ENCODE measurements at places on chromosomes 16 and 17. TPM values are rescaled to one million over a fixed set of nuclear protein-coding genes. Genes with fewer than 3 reads are reported as not detected.

Gene PRSS27
- total RNA-seq = 1.4 TPM

Gene CCL8
- total RNA-seq = not detected

Gene IQCK
- 11.7 TPM for total RNA-seq

Gene MGAT5B
- 0.23 TPM for total RNA-seq

GRCh38 chr17:41906465-41907184, 12.1 kb downstream of the ACLY start:
- no peak for DNase-seq

- DNase-seq = peak; percentile 74
Measured at GRCh38 chr17:37176723-37177122, 199.1 kb upstream of the C17orf78 start.

DNA sequence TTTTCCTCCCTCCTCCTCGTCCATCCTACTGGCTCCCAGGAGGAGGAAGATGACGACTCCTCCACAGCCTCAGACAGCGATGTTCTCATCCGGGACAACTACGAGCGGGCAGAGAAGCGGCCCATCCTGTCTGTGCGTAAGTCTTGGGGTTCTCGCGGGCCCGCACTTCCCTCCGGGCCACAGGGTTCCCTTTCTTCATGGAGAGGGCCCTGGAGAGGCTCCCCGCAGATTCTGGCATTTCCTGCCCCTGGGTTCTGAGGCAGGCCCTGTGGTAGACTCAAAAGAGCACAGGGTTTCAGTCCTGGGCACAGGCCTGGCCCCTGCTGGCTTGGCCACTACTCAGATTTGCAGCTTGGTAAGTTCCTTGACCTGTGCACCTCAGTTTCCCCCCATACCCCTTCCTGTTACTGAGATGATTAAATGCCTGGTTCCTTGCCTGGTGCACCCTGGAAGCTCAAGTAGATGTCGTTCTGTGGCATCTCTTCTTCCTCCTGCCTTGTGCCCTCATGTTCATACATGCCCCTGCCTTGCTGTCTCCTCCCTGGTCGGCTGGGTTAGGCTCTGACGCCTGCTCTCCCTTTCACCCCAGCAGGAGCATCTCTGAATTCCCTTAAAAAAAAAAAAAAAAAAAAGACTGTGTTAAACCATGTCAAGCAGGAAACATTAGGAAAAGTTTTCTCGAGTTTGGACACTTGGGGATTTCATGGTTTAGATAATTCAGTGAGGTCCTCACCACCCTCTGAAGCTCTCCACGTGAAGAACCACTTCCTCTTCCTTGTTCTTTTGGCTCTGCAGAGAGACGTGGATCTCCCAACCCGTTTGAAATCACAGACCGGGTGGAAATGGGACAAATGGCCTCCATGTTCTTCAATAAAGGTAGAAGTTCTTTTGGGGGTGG, 14.3 kb upstream of the NAT9 start:
- no peak for DNase-seq

- DNase-seq = no peak
Measured at GRCh38 chr16:85606904-85607303, 6.2 kb upstream of the GSE1 start.

- peak; percentile 27 for DNase-seq
Measured at GRCh38 chr17:66904760-66905624, 59.5 kb upstream of the CACNG4 start.

- DNase-seq = no peak
Measured at GRCh38 chr17:48297825-48298224, 132.2 kb downstream of the SKAP1 start.

- DNase-seq = no peak
Measured at GRCh38 chr16:66844009-66844341, 239 bp upstream of the CA7 start.

- no peak for DNase-seq
Measured at GRCh38 chr17:28968231-28968913, 17.1 kb upstream of the PHF12 start.

DNA sequence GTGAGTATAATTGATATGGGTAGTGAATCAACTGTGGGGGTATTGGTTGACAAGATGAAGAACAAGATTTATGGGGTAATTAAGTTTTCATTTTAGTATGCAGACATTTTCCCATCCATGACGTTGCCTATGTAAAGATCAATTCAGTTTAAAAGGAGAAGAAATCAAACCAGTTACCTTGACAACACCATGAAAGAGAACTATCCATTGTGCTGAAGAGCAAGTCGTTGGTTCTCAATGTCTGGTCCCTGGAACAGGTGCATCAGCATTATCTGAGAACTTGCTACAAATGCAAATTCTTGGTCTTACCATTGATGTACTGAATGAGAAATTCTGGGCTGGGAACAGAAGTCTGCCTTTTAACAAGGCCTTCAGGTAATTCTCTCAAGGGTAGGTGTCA, 801 bp upstream of the OR4D2 start:
- DNase-seq = no peak

- DNase-seq = no peak
Measured at GRCh38 chr17:68384471-68384870, 72.8 kb downstream of the WIPI1 start.

GRCh38 chr17:74843352-74843627, 16.4 kb downstream of the GRIN2C start:
- no peak for DNase-seq

- no peak for DNase-seq
Measured at GRCh38 chr16:88781140-88782077, 3.6 kb downstream of the PIEZO1 start.

- no peak for DNase-seq
Measured at GRCh38 chr16:17358846-17359245, 111.9 kb downstream of the XYLT1 start.
